ENCODE measurements at places on chromosomes 6 and 20.

DNA sequence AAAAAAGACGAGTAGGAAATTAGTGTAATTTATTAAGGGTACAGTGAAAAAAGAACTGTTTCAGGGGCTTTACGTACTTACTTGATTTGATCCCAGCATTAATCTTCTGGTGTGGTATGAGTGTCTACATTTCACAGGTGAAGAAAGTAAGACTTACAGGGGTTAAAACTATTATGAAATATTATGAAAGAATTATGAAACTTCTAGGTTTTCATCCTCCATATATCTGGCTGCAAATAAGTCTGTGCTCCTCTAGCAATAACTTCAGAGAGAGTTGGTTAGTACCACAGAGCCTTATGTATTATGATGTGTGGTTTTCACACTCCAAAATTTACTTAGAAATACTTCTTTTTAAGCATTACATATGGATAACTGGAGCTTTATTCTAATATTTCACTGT, 41.9 kb downstream of the ZFAND3 start:
- DNase-seq = no peak

GRCh38 chr6:14310960-14311359, 193.4 kb downstream of the CD83 start:
- DNase-seq = no peak

DNA sequence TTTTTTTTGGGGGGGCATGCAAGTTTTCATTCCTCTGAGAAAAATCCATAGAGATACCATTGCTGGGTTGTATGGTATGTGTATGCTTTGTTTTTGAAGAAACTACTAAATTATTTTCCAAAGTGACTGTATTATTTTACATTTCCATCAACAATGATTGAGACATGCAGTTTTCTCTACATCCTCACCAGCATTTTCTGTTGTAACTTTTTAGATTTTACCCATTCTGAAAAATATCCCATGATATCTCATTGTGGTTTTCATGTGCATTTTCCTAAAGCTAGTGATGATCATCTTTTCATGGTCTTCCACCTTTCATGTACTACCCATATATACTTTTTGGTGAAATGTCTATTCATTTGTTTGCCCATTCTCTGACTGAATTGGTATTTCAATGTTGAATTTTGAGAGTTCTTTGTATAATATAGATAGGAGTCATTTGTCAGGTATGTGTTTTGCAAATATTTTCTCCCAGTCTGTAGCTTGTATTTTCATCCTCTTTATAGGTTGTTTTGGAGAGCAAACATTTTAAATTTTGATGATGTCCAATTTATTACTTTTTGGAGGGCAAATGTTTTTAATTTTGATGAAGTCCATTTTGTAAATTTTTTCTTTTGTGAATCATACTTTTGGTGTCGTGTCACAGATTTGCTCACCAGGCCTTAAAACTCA, 827.5 kb upstream of the CITED2 start:
- DNase-seq = no peak

- DNase-seq = no peak
Measured at GRCh38 chr6:40668203-40668602, 81.0 kb upstream of the LRFN2 start.

- no peak for DNase-seq
Measured at GRCh38 chr6:11767458-11767857, 11.1 kb downstream of the ADTRP start.

DNA sequence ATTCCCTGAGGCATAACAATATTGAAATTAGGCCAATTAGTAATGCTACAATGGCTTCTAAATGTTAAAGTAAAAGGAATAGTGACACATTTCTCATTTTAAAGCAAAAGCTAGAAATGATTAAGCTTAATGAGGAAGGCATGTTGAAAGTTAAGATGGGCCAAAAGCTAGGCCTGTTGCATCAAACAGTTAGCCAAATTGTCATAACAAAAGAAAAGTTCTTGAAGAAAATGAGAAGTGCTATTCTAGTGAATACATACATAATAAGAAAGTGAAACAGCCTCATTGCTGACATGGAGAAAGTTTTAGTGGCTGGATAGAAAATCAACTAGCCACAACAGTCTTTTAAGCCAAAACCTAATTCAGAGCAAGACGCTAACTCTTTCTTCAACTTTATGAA, 12.9 kb downstream of the OR2A4 start:
- DNase-seq = no peak

DNA sequence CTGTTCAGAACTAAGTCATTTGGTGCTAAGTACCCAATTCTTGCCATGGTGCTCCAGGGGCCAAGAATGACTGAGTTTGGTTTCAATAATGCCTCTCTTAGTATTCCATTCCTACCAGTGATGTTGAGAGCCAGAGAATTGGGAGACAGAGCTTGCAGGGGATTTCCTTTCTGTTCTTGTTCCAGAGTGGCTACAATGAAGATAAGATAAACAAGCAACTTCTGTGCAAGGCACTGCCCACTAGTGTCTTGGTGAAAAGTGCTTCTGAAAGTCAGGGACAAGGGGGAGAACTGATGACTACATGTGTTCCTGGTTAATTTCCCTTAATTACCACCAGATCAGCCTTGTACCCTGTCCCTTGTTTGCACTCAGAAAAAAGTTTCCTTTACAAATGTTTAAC, 421.6 kb downstream of the BCKDHB start:
- DNase-seq = no peak

DNA sequence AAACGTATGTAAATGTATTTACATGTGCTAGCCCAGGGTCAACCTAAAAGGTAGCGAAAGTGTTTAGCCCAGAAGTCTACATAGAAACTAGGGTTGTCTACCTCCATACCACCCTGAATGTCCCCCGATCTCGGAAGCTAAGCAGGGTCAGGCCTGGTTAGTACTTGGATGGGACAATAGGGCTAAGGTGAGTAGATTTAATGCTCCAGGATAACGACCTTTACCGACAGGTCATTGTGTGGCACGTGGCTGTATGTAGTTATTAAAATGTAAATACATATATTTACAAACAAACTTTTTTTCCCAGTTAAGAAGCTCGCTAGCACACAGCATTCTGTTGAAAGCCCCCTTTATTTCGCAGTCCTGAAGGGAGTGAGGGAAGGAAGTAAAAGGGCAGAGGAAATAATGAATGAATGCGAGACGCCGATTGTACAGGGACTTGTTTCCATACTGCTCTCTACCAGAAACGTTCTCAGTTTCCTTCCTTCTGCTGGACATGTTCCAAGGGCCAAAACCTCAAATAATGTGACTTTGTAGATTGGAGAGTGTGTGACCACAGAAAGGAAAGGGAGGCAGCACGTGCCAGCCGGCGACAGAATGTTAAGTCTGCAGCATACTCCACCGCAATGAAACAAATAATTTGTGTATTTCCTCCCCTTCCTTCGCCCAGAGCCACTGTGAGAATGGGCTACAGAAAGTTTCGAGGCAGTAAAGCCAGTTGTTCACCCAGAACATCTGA, 612 bp downstream of the ADAT2 start:
- DNase-seq = peak; percentile 58

DNA sequence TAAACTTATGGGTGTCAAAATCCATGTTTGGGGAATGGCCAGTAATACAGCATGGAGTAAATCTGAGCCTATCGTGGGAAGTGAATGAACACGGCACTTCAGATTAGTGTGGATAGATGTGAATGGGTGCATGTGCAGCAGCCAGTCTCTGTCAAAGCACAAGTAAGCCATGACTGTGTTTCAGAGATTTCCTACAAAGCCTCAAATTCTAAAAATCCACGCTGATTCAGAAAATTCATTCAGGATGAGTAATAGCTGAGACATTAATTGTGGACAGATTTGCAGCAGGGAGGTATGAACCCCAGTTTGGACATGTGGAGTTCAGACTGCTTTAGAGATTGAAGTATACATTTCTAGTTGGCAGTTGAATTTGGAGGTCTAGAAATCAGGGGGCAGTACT, 115.1 kb downstream of the QKI start:
- DNase-seq = no peak

- DNase-seq = no peak
Measured at GRCh38 chr6:113511100-113511499, 346.0 kb upstream of the MARCKS start.

DNA sequence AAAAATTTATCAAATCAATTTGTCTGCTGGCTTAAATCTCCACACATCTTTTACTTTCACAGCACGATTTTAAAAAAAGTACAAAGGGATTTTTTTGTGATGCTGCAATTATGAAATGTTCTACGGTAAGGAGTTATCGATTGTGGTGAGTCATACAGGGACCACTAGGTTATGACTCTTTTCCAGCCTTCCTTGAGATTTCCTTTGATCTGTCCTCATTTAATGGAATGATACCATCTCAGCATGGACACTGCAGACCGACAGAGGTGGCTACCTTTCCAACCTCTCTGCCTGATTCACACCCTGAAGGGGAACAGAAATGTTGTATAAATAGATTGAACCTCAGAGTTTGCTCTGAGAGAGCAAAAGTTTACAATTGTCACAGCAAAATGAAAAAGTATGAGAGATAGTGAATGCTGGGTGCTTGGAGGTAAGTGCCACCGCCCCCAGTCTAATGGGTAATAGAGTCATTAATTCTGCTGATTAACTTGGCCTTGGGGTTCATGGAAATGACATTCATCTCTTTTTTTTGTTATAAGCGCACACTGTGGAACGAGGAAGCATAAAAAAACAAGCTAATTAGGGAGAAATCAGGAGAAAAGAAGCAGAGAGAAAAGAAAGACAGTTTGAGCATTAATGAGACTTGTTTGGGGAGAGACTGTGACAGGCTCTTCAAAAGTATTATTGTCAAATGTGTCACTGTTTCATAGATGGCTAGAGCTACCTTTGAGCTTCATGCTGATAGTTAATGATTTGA, 306.0 kb downstream of the RNF144B start:
- no peak for DNase-seq

DNA sequence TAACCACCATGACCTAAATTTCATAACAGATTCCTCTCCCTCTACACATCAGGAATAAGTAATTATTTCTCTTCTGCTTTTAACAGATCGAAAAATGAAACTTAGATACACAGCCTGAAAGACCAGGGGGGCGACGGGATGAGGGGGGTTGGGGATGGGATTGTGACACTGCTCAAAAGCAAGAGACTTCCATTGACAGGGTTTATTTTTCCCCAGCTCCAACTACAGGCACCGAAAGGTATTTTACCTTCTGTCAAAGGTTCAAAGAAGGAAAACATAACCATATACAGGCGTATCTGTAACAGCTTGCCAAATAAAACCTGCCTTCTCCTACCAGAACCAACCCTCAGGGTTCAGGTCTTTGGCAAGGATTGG, 1.3 kb downstream of the EPHA7 start:
- DNase-seq = no peak

Data from Kasumi-1 (cell line).